CD4-positive, alpha-beta T cell treated with Interleukin-10 for 1 hour (primary cell): ENCODE measurements at places on chromosomes 12 and 14.

GRCh38 chr14:81273961-81274575 lies 53.3 kb upstream of the GTF2A1 start:
- DNase-seq: no peak

DNA sequence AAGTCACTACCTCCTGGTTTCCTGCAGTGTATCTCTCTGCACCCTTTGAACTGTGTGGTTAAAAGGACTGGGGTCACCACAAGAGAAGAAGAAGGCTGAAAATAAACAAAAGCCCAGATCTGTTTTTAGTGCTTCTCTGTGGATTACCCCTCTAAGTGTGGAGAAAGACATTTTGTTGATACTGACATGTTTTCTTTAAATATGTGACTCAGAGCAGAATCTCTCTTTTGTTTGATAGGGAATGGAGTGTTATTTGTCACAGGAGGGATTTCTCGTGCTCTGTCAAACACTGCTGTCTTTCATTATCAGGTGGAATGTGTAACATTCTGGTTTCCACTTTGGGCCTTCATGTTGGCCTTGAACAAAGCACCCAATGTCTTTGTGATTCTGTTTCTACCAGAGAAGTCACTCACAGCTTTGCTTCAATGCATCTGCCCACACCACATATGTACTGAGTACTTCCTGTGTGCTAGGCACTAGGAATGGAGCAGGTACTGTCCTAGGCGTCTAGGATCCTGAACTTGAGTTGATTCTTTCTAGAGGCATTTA lies 82.1 kb downstream of the PLXNC1 start:
- no peak for DNase-seq

GRCh38 chr12:20011200-20011599 lies 357.1 kb upstream of the PDE3A start:
- DNase-seq: no peak

DNA sequence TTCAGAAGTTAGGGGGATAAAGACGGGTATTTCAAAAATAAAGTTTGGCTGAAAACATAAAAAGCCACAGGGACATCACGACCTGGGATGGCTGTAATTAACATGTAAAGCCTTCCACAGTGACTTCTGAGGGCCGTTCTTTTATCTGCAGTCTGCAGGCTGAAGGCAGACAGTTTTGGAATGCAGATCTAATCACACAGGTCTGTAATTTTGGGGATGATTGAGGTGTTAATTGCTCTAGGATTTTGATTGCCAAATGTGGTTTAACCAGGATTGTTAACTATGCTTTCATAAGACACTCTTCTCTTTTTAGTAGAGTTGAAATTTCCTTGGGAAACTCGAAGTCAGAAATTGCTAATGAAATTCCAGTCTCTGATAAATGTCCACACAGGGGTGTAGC lies 355.5 kb downstream of the ATP23 start:
- no peak for DNase-seq

DNA sequence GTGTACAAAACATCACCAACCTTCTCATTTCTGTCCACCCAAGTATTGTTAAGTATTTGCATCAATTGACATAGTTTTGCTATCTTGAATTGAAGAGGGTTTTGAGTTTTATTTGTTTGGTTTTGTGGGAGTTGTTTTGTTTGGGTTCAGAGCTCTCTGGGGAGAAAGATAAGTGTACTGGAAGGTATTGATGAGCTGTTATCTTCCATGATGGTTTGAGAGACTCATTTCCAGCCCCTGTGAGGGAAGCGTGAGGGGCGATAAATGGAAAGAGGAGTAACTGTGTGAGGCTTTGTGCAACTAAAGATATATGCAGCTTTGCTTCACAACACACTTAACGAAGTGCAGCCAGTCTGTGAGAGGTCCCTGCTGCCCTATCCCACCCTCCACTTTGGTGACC lies 15.7 kb upstream of the CIPC start:
- DNase-seq: no peak

GRCh38 chr12:53532524-53533445 lies 25.5 kb upstream of the NPFF start:
- DNase-seq: no peak

GRCh38 chr14:95255013-95255412 lies 64.7 kb downstream of the CLMN start:
- no peak for DNase-seq

DNA sequence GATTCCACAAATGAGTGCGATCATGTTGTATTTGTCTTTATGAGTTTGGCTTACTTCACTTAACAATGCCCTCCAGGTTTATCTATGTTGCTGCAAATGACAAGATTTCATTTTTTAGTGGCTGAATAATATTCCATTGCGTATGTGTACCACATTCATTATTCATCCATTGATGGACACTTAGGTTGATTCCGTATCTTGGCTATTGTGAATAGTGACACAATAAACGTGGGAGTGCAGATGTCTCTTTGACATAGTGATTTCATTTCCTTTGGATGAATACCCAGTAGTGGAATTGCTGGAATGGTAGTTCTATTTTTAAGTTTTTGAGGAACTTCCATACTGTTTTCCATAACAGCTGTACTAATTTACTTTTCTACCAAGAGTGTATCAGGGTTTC lies 23.5 kb downstream of the AKAP6 start:
- DNase-seq: no peak

DNA sequence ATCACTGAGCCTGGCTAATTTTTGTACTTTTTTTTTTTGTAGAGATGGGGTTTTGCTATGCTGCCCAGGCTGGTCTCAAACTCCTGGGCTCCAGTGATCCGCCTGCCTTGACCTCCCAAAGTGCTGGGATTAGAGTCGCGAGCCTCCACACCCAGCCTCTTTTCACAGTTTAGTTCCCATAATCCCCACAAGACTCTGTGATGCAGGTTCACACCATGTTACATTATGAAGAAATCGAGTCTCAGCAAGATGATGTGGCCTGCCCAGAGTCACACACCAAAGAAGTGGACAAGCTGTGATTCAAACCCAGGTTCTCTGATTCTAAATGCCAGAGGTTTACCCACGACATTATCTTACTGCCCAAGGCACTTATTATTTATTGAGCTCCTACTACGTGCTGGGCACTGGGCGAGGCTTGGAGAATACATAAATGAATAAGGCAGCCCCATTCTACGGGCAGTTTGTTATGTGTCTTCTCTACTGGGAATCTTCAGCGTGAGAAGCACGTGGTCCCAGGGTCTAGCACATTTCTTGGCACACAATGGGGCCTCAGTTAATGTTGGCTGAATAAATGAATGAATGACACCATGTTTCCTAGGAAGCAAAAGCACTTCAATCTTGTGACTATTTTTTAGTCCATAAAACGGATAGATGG lies 23.5 kb upstream of the OASL start:
- DNase-seq: no peak

GRCh38 chr14:89164168-89165073 lies 252.6 kb downstream of the FOXN3 start:
- DNase-seq: no peak

DNA sequence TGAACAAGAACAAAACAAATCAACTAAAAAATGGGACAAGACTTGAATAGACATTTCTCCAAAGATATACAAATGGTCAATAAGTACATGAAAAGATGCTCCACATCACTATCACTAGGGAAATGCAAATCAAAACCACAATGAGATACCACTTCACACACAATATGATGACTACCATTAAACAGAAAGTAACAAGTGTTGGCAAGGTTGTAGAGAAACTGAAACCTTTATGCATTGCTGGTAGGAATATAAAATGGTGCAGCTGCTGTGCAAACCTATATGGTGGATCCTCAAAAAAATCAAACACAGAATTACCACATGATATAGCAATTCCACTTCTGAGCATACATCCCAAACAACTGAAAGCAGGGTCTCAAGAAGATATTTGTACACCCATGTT lies 5.2 kb downstream of the SMAGP start:
- DNase-seq: peak; percentile 51

- DNase-seq: no peak
Observed at GRCh38 chr12:100391856-100392255, 35.0 kb downstream of the SLC17A8 start.

GRCh38 chr14:100592461-100592891 lies 5.3 kb upstream of the BEGAIN start:
- DNase-seq: no peak

DNA sequence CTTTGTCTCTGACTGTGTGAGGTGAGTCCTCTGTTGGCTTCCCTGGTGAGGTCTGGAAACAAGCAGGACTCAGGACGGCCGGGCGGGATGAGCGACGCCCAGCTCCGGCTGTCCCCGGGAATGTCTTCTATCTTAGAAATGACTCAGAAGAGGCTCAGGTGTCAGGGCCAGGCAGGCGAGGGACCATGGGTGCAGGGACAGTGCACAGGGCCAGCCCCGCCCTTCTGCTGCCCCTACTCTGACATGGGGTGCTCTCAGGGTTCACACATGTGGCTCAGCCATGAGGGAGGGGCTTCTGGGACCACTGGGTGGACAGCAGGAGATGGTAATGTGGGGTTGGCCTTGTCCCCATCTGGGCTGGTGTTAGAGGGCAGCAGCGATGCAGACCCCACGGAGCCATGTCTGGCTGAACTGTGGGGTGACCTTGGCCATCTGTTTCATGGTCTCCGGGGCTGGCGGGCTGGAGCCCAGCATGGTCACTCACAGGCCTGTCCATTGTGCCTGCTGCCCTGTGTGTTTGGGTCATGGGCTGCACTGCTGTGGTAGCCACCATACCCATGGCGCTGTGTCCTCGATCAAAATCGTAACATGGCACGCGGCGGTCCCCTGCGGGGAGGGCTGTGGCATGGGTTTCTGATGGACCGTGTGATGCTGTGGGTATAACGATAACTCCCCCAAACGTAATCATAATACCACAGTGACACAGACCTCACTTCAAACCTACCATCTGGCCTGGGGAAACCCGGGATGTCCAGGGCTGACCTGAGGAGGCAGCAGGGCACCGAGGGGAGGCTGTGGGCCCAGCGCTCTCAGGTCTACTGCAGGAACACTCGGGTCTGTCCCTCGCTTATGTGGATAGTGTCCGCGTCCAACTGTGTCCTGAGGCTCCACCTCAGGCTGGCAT lies 368.8 kb downstream of the TMEM121 start:
- no peak for DNase-seq

DNA sequence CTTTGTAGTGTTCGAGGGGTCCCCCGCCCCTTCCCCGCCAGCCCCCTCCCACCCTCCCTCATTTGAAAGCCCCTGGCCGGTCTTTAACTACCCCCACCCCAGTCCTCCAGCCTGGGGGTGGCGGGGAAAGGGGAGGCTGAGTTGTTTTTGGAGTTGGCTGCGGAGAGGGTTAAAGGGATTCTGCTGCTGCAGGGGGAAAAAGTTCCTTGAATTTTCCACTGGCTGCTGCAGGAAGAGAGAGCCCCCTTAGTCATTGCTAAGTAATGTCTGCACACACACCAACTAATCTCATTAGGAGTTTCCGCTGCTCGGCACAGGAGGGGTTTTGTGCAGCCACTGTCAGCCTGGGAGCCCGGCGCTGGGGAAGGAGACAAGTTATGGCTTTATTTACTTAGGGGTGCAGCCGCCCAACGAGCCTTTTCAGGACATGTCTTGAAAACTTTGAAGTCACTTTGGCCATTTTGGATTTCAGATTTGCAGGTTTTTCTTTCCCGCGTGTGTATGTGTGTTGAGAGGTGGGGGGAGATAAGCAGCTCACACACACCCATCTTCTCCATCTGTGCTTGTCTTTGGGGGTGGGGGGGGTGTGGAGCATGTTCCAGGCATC lies 1.8 kb downstream of the ELK3 start:
- DNase-seq: no peak

- no peak for DNase-seq
Observed at GRCh38 chr14:20568393-20568792, 7.5 kb upstream of the RNASE9 start.

- DNase-seq: no peak
Observed at GRCh38 chr14:89634037-89634436, 217.0 kb upstream of the FOXN3 start.

DNA sequence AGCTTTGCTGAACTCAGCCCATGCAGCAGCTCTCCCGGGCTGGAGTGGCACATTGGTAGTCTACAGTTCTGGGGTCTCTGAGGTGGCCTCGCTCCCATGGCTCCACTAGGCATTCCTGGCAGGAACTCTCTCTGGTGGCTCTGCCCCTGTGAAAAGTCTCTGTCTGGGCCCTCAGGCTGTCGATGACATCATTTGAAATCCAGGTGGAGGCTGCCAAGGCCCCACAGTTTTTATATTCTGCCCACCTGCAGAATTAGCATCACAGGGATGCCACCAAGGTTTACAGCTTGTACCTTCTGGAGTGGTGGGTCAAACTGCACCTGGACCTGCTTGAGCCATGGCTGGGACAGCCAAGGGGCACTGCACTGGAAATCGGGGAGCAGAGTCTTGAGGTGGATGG lies 31.6 kb downstream of the KRT80 start:
- DNase-seq: no peak

- DNase-seq: no peak
Observed at GRCh38 chr12:50828886-50829285, 13.8 kb upstream of the TMPRSS12 start.

DNA sequence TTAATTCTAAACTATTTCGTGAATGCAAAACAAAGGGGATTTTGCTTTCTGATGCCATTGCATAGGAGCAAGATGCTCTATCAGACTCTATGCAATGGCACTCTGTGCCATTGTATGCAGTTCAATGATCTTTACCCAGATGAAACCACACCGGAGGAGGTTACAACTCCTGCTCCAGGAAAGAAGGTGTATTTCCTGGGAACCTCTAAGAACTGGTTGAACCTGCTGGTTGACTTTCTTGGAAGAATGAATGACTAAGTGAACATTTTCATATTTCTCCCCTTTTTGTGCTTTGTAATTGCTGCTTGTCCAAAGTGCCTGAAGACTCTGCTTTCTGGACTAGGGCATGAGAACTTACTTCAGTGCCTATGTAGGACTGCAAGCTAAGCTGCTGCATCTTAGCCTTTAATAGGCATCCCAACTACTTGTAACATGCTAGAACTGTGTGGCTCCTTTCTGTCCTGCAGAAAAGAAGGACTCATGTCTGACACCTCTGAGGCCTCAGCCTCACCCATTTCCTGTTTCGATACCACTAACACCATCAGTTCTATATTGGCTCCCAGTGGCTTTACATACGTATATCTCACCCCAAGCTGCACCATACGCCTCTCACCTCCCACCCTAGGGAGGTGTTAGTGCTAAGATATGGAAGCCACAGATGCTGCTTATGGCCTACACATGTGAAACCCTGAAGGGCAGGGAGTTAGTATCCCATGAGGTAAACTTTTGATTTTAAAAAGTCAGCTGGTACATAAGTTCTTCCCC lies 193.5 kb upstream of the CNOT2 start:
- peak; percentile 48 for DNase-seq

DNA sequence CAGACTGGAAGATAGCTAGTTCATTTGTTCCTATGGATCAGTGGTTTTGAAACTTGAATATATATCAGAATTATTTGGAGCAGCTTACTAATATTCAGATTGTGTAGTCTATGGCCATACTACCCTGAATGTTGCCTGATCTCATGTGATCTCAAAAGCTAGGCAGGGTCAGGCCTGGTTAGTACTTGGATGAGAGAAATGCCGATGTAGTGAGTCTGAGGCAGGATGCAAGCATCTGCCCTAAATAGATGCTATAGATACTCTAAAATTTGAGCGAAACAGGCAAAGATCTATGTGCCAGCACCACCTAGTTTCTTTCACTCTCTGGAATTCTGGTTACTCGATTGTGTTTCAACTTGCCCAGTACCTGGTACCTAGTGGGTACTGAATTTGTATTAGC lies 40.9 kb downstream of the FRMD6 start:
- DNase-seq: no peak

GRCh38 chr14:21054123-21054767 lies 3.4 kb upstream of the RNASE8 start:
- no peak for DNase-seq

- no peak for DNase-seq
Observed at GRCh38 chr14:42626986-42627385, 1020.3 kb downstream of the LRFN5 start.
